ENCODE measurements at places on chromosomes 11 and 22. TPM values are rescaled to one million over a fixed set of nuclear protein-coding genes. Genes with fewer than 3 reads are reported as not detected.

- DNase-seq, result no peak
These were observed 4.8 kb downstream of the LIF start for GRCh38 chr22:30241576-30242371.

The RAB38 gene
- total RNA-seq, result not detected

The OPCML gene
- total RNA-seq, result not detected

- DNase-seq, result no peak
These were observed 745.9 kb upstream of the CCDC179 start for GRCh38 chr11:23606191-23606590.

DNA sequence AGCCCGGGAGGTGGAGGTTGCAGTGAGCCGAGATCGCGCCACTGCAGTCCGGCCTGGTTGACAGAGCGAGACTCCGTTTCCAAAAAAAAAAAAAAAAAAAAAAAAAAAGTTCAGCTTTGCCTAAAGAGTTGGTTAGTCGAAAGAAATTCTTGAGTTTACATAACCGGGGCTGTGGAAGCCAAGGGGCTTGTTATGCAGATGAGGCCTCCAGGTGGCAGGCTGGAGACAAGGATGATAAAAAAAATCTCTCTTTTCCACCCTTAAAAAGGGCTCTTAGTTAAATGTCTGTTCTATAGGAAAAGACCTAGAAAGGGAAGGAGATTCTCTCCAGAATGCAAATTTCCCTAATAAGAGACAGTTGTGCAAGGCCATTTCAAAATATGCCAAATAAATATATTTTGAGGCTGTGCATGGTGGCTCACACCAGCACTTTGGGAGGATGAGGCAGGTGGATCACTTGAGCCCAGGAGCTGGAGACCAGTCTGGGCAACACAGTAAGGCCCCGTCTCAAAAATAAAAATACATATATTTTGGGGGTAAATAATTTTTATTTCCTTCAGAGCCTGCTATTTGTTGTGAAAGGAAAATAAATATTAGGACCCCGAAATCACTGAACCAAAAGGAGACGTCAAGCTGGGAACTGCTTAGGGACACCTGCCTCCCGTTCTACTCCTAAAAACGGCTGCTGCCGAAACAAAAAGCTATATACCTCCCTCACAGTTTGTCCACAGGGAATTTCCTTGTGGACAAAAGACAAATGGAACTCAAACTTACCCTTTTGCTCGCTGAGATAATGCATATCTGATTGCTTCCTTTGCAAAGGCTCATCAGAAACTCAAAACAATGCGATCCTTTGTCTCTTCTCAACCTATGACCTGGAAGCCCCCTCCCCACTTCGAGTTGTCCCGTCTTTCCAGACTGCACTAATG is 2.4 kb upstream of the IFITM2 start:
- DNase-seq, result peak; percentile 70

DNA sequence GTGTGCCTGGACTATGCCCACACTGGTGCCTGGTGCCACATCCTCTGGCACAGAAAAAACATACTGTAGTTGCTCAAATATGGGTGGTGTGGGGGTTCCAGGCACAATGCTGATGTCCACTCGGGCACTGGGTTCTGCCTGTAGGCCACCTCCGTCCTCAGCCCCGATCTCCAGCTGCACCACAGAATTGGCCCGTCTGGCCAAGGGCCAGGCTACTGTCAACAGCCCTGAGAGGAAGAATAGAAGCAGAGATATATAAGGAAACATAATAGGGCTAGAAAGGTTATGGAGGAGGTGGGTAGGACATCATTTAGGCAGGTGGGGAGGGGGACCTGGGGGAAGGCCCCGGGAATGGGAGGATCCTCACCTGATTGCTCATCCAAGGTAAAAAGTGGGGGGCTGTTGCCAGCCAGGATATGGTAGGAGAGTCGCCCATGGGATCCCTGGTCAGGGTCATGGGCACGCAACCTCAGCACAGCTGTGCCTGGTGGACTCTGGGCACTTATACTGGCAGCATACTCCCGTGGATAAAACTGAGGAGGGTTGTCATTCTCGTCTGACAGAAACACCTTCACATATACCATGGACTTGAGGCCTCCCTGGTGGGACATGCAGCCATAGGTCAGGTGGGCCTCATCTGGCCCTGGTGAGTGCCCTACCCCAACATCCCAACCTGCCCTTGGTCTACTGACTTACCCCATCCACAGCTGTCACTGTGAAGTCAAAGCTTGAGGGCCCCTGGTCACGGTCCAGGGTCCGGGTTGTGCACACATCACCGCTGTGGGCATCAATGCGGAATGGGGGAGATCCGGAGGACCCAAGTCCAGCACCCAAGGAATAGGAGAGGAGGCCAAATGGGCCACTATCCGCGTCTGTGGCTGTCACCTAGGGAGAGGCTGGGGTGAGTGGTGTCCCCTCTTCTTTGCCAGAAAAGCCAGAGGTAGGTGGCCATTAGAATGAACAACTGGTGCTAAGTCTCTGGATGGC is 14.5 kb upstream of the TPP1 start:
- DNase-seq, result no peak

- DNase-seq, result peak; percentile 55
These were observed 673.1 kb downstream of the KCNA4 start for GRCh38 chr11:29343465-29344333.

The DGAT2 gene
- total RNA-seq, result 15.9 TPM

All from A172 (cell line).